Hepatic stellate cell (primary cell): ENCODE measurements at places on chromosomes 6 and 20.

- DNase-seq = peak; percentile 22
Measured at GRCh38 chr6:125197795-125198269, 44.3 kb downstream of the TPD52L1 start.

GRCh38 chr6:13006578-13007300, 290.2 kb downstream of the PHACTR1 start:
- no peak for DNase-seq

DNA sequence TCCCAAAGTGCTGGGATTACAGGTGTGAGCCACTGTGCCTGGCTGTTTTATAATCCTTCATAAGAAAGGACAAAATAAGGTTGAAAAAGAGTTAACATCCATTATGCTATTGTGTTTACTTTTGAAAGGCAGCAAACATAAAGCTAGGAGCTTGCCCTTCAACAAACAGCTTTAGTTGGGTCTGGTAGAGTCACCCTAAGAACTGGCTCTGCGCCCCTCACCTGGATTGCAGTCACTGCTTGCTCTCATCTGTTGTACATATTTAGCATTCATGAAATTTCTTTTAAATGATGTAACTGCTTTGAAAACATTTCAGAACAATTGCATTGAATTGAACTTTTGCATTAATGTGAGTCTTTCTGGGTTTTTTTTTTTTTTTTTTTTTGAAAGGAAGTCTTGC, 38.9 kb downstream of the JARID2 start:
- DNase-seq = no peak

GRCh38 chr20:2293971-2294370, 1.8 kb upstream of the TGM3 start:
- DNase-seq = no peak

DNA sequence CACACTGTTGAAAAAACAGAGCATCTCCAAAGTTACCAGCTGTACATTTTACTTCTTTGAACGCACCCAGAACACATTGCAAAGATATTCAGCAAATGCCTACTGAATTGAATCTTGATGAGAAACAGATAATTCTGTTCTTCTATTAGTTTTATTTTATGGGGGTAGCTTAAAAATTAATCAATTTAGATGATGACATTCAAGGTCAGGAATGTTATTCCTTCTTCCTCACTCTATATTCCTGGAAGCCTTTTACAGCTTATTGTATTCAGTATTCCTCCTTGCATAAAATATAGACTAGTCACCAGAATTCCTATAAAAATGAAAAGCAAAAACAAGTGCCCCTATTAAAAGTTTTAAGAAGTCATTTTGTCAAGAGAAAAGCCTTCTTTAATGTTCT, 21.4 kb upstream of the GMDS start:
- no peak for DNase-seq

GRCh38 chr6:106146852-106147351, 60.8 kb downstream of the PRDM1 start:
- DNase-seq = peak; percentile 19

DNA sequence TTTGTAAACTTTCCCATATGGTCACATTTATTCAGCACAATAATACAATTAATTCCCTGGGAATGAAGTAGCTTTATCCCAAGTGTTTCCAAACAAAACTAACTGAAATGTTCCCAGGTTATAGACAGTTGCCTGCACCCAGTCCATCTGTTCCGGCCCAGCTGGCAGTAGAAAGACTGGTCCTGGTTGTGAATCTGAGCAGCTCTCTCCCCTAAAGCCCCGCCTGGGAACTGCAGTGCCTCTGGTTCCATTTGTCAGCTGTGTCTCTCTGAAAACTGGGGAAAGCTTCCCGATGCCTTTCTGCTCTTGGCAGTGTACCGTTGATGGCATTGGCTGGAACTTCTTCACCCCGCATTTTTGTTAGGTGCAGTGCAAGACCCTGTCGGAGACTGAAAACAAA, 8.7 kb downstream of the MTHFD1L start:
- no peak for DNase-seq

- no peak for DNase-seq
Measured at GRCh38 chr6:153623496-153623895, 415.5 kb upstream of the OPRM1 start.

DNA sequence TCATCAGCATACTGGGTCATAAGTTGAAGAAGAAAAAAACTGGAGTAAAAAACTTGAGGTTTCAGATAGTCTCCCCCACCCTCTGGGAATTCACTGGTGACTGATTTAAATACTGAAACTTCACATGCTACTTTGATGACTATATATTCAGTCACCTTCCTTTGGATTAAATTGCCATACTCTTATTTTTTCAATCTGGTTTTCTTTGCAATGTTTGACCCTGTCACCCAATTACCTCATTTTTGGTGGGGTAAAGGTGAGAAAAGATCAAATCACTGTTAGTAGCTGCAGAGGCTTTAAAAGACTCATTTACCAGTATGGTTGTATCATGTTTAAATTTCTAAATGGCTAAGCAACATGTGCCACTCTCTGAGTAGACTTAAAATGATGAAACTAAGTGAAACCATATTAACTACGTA, 862.7 kb upstream of the FLRT3 start:
- no peak for DNase-seq

GRCh38 chr6:157644043-157644810, 178.8 kb upstream of the SNX9 start:
- peak; percentile 64 for DNase-seq

- no peak for DNase-seq
Measured at GRCh38 chr6:147510929-147511590, 2.6 kb downstream of the SAMD5 start.

DNA sequence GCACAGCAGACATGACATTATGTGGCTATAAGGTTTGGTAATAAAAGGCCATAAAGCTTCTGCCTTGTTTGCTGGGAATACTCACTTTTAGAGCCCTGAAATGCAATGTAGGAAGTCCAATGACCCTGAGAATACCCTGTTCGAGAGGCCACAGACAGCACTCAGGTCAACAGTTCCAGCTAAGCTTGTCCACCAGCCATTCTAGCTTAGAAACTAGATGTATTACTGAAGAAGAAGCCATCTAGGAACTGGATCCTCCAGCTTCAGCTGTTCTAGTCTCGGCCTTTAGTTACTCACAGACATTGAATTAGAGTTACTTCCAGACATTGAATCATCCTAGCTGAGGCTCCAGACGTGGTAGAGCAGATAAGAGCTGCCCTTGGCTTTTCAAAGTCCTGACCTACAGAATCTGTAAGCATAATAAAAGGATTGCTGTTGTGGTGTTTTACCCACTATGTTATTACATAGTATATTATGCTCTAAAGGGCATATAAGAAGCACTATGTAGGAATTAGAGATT, 84.9 kb downstream of the MMS22L start:
- no peak for DNase-seq

- no peak for DNase-seq
Measured at GRCh38 chr20:11332381-11332780, 585.3 kb upstream of the BTBD3 start.

DNA sequence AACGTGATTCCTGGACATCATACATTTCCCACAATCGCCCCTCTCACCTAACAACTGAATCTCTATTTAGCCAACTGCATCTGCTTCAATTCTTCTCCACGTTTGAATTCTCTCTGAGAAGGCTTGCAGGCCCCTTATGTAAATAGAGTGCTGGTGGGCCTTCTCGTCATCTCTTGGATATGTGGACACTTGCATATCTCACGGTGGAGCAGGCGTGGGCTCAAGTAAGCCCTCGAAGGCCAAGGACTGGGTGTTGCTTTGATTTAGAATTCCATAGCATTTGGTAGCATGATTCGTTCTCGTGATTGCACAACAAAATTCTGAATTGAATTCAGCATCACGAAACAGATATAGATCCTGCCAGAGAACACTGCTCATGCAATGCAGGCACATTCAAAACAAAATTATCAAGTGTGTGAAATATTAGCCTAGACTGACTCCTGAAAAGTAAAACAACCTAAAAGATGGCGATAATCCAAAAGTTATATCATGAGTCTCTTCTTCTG, 613.6 kb downstream of the TFAP2A start:
- no peak for DNase-seq

DNA sequence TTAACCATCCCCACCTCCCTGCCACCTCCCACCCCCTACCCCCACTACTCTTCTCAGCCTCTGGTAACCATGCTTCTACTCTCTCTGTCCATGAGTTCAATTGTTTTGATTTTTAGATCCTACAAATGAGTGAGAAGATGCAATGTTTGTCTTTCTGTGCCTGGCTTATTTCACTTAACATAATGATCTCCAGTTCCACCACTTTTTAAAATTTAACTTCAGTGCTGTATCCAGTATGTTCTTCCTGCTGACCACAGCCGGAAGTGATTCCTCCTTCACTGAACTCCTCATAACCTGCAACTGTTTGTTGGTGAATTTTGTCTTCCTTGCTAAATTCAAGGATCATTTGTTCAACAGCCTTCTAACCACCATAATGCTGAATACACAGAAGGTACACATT, 3.9 kb downstream of the MAP7 start:
- no peak for DNase-seq

- no peak for DNase-seq
Measured at GRCh38 chr20:41655962-41656618, 37.9 kb upstream of the CHD6 start.

DNA sequence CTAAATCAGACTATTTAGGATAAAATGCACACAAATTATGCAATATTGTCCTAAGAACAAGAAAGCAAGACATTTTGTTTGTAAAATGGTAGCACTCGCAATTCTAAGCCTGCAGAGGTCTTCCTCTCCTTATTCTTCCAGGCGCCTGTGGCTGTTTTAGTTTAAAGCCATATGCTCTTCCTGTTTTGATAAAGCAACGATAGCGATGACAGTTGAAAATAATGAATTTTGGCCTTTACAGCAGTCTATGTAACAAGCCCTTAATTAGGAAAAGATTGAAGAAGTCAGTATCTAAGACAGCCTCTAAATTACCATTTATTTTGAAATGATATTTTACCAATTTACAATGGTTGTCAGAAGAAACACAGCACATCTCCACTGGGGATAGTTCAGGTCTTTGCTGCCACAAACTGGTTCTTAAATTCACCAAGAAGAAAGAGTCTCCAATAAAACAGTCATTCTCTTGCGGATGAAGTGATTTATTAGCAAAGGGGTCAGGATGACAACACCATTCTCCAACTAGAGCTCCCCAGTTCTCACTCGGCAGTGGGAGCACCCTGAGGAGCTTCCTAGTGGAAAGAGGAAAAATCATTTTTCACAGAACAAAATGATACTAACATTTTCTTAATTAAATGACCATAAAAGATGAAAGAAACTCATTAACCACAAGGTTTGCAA, 21.4 kb downstream of the UBE3D start:
- no peak for DNase-seq

GRCh38 chr6:114648847-114649246, 306.0 kb upstream of the HS3ST5 start:
- no peak for DNase-seq

- no peak for DNase-seq
Measured at GRCh38 chr6:25192590-25193459, 86.3 kb upstream of the CARMIL1 start.

DNA sequence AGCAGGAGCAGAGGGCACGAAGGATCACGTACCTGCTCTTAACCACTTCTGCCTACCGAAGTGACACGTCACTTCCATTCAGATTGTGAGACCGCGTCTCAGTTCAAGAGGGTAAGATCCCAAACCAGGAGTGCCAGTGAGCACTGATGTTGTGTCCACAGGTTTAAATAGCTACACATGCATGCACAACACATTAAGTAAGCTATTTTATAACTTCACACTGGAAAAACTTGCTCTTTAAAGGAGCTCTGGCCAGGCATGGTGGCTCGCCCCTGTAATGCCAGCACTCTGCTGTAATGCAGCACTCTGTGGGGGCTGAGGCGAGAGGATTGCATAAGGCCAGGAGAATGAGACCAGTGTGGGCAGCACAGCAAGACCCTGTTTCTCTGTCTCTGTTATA, 21.1 kb downstream of the ABHD12 start:
- DNase-seq = no peak

DNA sequence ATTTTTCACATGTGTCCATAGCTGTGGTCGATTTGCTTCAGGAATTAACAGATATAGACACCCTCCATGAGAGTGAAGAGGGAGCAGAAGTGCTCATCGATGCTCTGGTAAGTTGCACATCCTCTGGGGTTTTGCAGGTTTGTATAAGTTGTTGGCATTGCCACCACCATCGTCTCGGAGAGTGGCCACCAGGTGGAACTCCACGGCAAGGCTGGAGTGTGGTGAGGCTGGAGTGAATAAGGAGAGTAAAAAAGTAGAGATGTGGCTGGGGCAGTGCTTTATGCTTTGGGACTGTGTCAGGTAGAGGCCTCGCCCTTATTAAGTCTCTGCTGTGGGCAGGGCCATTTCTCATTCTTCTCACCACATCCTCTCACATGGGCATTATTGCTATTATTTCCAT, 63.7 kb downstream of the CTNNBL1 start:
- DNase-seq = no peak

- no peak for DNase-seq
Measured at GRCh38 chr20:11907621-11908020, 10.1 kb upstream of the BTBD3 start.

DNA sequence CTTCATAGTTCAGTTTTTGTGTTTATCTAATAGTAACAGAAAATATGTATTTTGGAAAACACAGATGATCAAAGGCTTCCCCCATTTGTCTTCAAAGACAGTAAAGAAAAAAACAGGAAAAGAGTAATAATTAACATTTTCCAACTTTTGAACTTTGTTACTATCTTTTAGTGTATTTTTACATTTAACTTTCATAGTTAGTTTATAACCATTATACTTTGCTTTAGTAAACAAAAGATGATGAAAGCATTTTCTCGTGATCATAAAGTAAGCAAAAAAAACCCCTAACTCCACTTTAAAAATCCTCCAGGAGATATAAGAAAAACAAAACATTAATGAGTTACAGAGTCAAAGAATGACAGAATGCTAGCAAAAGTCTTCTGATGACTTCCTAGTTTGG, 13.6 kb upstream of the GPRC6A start:
- DNase-seq = no peak

DNA sequence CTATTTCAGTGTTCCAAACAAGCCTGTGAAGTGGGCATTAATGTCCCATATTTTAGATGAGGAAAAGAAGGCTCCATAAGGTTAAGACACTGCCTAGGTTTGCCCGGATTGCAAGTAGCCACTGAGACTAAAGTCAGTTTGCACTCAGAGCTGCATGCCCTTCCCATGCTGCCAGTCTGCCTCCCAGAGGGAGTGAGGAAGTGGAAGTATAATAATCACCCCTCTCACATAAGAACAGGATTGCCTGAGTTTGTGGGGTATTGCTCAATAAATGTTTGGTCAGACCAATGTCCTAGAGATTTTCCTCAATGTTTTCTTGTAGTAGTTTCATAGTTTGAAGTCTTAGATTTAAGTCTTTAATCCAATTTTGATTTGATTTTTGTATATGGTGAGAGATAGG, 43.9 kb upstream of the CLIC5 start:
- DNase-seq = no peak
